Natural killer cell (primary cell): ENCODE measurements at places on chromosomes 5 and 9. TPM values are rescaled to one million over a fixed set of nuclear protein-coding genes. Genes with fewer than 3 reads are reported as not detected.

DNA sequence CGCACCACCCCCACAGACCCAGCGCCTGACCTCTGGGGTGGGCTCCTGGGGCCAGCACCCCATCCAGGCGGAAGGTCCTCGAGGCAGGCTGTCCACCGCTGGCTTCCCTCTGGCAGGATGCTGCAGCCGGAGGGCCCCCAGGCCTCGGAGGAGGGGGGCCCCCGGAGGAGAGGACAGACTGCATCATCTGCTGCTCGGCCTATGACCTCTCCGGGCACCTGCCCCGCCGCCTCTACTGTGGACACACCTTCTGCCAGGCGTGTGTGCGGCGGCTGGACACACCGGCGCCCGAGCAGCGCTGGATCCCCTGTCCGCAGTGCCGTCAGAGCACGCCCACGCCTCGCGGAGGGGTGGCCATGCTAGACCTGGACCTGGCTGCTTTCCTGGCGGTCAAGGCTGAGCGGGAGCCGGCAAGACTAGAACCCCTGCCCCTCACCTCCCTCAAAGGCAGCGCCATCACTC lies 1.2 kb downstream of the RNF224 start:
- no peak for DNase-seq

DNA sequence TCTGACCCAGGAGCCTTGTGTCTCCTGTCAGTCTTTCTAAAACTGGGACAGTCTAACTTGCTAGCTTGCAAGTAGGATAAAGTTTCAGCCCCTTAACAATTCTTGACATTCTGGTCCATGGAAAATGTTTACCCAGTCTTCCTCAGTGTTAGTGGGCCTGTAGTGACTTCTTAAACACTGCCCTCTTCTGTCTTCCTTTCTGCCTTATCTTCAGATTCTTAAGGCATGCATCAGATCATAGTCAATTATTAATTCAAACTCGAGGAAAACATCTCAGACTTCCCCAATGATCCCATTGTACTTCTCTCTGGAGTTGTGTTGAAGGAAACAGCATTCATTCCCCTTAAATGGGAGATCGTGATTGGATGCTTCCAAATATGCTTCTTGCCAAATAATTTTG lies 1199.8 kb downstream of the DTWD2 start:
- no peak for DNase-seq

- DNase-seq: no peak
Observed at GRCh38 chr5:140337880-140338279, 8.5 kb downstream of the HBEGF start.

GRCh38 chr9:104748359-104749031 lies 1.0 kb downstream of the NIPSNAP3A start:
- DNase-seq: no peak

DNA sequence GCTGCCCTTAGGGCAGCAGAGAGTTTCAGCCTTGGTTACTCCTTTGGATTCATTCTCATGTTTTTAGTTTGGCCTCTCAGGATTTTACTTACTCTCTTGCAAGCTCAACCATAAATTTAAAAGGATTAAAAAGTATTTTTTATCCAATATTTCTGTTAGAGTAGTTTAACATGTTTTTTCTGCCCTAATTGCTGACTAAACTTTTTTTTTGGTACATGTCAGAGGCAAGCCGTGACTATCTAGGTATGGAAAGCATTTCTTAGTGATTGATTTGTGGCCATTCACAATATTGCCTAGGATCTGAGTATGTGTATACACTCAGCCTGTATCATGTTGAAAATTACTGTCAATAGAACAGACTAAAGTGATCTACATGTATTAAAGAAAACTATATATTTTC lies 92.1 kb downstream of the MELK start:
- DNase-seq: no peak

DNA sequence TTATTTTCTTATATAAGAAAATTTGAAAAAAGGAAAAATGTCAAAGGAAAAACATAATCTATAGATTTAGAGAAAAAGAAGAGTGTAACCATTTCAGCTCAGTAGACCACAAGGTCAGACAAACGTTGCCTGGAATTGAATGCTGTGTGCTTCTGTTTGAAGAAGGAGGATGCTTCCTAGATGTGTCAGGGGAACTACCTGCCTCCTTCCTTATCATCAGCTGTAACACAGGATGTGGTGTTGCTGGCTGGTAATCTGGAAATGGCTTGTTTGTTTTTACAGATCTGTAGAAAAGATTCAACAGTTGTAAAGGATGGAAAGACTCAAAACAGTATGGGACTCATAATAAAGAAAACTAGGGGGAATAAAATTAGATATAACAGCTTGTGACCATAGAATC lies 160.7 kb upstream of the MEF2C start:
- DNase-seq: no peak

- DNase-seq: no peak
Observed at GRCh38 chr5:54722846-54723433, 205.4 kb downstream of the SNX18 start.

DNA sequence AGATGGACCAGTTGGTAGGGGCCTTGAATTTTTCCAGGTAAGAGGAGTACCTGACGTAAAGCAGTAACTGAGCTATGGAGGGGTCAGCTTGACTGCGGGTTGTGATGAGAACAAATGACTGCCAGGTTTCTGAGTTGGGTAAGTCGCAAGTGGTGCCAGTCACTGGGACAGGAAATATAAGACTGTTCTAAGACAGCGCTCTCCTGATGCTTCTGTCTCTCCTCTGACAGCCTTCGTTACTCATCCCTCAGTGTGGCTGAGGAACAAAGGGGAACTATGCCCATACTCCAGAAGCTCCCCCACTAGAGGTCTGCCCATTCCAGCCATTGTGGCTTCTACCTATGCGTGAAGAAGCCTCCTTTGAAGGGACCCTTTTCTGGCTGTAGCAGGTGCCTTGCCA lies 13.3 kb downstream of the CAVIN4 start:
- DNase-seq: no peak

- DNase-seq: no peak
Observed at GRCh38 chr5:22542340-22542739, 310.8 kb downstream of the CDH12 start.

- no peak for DNase-seq
Observed at GRCh38 chr5:81156732-81157131, 76.4 kb upstream of the CKMT2 start.

- DNase-seq: no peak
Observed at GRCh38 chr5:167478188-167478587, 813.3 kb upstream of the WWC1 start.

MCIDAS gene
- not detected for total RNA-seq

MRPS2 gene
- 15.6 TPM for total RNA-seq

MCTP1 gene
- total RNA-seq: 4.7 TPM

MEIKIN gene
- 1.1 TPM for total RNA-seq

PCDHA9 gene
- not detected for total RNA-seq
